Fibroblast of lung (primary cell): ENCODE measurements at places on chromosomes 3 and 15. TPM values are rescaled to one million over a fixed set of nuclear protein-coding genes. Genes with fewer than 3 reads are reported as not detected.

DNA sequence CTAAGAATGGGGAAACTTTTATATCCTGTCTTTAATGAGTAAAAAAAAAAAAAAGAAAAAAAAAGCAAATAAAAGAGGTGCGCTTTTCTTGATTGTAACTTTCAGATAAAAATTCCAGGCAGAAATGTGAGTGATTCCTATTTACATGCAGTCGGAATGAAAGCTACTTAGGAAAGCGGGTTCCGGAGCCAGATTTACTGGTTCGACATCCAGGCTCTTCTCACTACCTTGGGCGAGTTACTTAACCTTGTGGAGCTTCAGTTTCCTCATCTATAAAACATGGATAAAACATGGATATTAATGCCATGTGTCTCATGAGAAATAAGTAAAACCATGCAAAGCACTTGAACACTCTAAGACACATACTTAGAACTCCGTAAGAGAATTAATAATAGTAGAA lies 169.2 kb downstream of the TP63 start:
- H3K4me3 ChIP-seq, result no peak overlapping the region
- no peak overlapping the region for H3K27ac ChIP-seq
- DNase-seq, result no peak
- H3K27me3 ChIP-seq, result no peaks in the 10 kb centered on the region
- no peaks in the 10 kb centered on the region for H3K4me1 ChIP-seq

- H3K4me1 ChIP-seq, result no peaks in the 10 kb centered on the region
- no peak overlapping the region for H3K4me3 ChIP-seq
- no peaks in the 10 kb centered on the region for H3K27me3 ChIP-seq
These were observed 34.6 kb upstream of the RHCG start for GRCh38 chr15:89530976-89531375.

- no peak overlapping the region for H3K27ac ChIP-seq
- H3K27me3 ChIP-seq, result no peaks in the 10 kb centered on the region
- no peaks in the 10 kb centered on the region for H3K4me1 ChIP-seq
- DNase-seq, result no peak
- H3K4me3 ChIP-seq, result no peak overlapping the region
These were observed 287.6 kb upstream of the STT3B start for GRCh38 chr3:31244929-31245817.

DNA sequence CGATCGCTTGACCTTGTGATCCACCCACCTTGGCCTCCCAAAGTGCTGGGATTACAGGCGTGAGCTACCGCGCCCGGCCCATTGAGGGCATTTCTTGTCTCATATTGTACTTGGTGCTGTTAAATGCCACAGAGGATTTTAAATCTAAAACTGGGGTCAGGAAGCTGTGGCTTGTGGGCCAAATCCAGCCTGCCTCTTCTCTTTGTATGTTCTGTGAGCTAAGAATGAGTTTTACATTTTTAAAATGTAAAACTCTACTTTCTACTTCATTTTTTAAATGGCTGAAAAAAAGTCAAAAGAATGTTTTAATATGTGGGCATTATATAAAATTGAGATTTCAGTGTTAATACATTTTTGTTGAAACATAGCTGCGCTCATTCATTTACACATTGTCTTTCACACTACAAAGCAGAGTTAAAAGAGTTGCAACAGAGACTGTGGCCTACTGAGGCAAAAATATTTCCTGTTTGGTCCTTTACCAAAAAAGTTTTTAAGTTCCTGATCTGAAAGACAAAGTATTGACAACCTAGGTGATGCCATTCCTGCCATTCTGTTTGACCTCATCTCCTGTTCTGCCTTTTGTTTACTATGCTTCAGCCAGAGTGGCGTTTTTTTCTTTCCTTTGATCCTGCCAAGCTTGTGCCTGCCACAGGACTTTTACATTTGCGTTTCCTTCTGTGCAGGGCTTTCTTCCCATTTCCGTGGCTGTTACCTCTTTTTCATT lies 50.4 kb downstream of the PDCD6IP start:
- H3K27ac ChIP-seq, result no peak overlapping the region
- no peaks in the 10 kb centered on the region for H3K27me3 ChIP-seq
- H3K4me3 ChIP-seq, result no peak overlapping the region
- H3K36me3 ChIP-seq, result no peaks in the 10 kb centered on the region
- no peaks in the 10 kb centered on the region for H3K4me1 ChIP-seq

- no peak overlapping the region for H3K4me3 ChIP-seq
- no peaks in the 10 kb centered on the region for H3K36me3 ChIP-seq
- H3K27ac ChIP-seq, result no peak overlapping the region
- DNase-seq, result peak; percentile 7
- H3K4me1 ChIP-seq, result no peaks in the 10 kb centered on the region
These were observed 507.6 kb downstream of the NR2F2 start for GRCh38 chr15:96838081-96838480.

GRCh38 chr3:23668430-23668904 lies 137.3 kb upstream of the UBE2E1 start:
- DNase-seq, result peak; percentile 94
- peaks cover 9% of the 10 kb centered on the region for H3K4me1 ChIP-seq
- H3K27ac ChIP-seq, result peak overlapping the region; percentile 9

GRCh38 chr15:58931987-58932588 lies 1.4 kb downstream of the SLTM start:
- peak overlapping the region; percentile 97 for H3K27ac ChIP-seq
- no peaks in the 10 kb centered on the region for H3K36me3 ChIP-seq
- DNase-seq, result peak; percentile 61
- peaks cover 4% of the 10 kb centered on the region for H3K4me1 ChIP-seq
- no peaks in the 10 kb centered on the region for H3K27me3 ChIP-seq

- no peak for DNase-seq
- H3K27me3 ChIP-seq, result no peaks in the 10 kb centered on the region
- no peaks in the 10 kb centered on the region for H3K36me3 ChIP-seq
- no peak overlapping the region for H3K27ac ChIP-seq
These were observed 26.8 kb downstream of the NFKBIZ start for GRCh38 chr3:101876142-101876541.

DNA sequence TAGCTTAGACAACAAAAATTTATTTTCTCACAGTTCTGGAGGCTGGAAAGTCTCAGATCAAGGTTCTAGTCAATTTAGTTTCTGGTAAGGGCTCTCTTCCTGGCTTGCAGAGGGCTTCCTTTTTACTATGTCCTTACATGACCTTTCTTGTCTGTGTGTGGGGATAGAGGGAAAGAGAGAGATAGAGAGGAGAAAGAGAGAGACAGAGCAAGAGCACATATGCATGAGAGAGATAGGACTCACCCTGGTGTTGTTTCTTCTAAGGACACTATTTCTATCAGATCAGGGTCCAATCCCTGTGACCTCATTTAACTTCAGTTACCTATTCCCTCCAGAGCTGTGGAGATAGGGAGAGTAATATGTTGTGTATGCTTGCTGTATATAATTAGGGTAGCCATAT lies 44.9 kb upstream of the TEX9 start:
- H3K27me3 ChIP-seq, result no peaks in the 10 kb centered on the region
- H3K36me3 ChIP-seq, result no peaks in the 10 kb centered on the region
- H3K4me1 ChIP-seq, result no peaks in the 10 kb centered on the region
- H3K27ac ChIP-seq, result no peak overlapping the region
- H3K4me3 ChIP-seq, result no peak overlapping the region

GRCh38 chr15:39629371-39629770 lies 48.5 kb downstream of the THBS1 start:
- H3K4me1 ChIP-seq, result peaks cover 27% of the 10 kb centered on the region
- peak; percentile 63 for DNase-seq
- no peak overlapping the region for H3K4me3 ChIP-seq
- no peaks in the 10 kb centered on the region for H3K36me3 ChIP-seq
- H3K27me3 ChIP-seq, result no peaks in the 10 kb centered on the region
- no peak overlapping the region for H3K27ac ChIP-seq

Gene BCHE
- total RNA-seq, result 29.0 and 34.7 TPM in 2 replicates
